ENCODE measurements at places on chromosomes 6 and 20. TPM values are rescaled to one million over a fixed set of nuclear protein-coding genes. Genes with fewer than 3 reads are reported as not detected.

GRCh38 chr6:169618526-169619490 lies 83.0 kb downstream of the WDR27 start:
- no peak overlapping the region for H3K27ac ChIP-seq
- H3K4me1 ChIP-seq, result no peaks in the 10 kb centered on the region
- no peaks in the 10 kb centered on the region for H3K27me3 ChIP-seq
- no peak for DNase-seq
- no peak overlapping the region for H3K4me3 ChIP-seq
- peaks cover 1% of the 10 kb centered on the region for H3K36me3 ChIP-seq

Gene TRIM31
- not detected for total RNA-seq

GRCh38 chr6:104326173-104327001 lies 533.3 kb downstream of the HACE1 start:
- H3K27ac ChIP-seq, result no peak overlapping the region
- H3K27me3 ChIP-seq, result no peaks in the 10 kb centered on the region
- no peak for DNase-seq
- H3K4me3 ChIP-seq, result no peak overlapping the region

DNA sequence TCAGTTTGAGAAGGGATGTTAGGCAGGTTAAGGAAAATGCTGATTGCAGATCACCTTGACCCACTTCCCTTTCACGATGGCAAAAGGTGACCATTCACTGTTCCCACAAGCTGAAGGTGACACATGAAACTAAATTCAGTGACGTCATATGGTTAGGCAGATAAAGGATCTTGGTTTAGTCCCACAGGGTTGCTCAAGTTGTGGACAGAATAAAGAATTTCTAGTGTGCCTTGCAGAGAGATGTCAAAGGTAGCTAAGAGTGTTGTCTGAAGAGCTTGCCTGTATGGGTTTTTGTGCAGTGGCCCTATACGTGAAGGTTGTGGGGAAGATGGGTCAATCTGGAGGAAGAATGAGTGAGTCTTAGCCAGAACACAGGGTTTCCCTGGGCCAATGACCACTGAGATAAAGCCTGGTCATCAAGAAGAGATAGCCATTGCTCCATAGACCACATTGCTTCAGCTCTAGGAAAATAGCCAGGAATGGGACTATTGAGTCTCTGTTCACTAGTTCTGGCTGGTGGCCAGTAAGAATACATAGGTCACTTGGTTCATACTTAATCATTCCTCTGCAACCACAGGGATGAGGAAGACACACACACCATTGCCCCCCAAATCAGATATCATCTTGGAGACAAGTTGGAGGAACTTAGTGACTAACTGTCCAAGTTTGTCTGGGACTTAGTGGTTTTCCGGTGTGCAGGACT lies 148.5 kb upstream of the ATXN1 start:
- H3K36me3 ChIP-seq, result no peaks in the 10 kb centered on the region
- H3K27ac ChIP-seq, result no peak overlapping the region
- no peak for DNase-seq
- H3K27me3 ChIP-seq, result no peaks in the 10 kb centered on the region
- H3K4me1 ChIP-seq, result no peaks in the 10 kb centered on the region

Gene C6orf118
- total RNA-seq, result 20.7 TPM

- no peak for DNase-seq
- peaks cover 47% of the 10 kb centered on the region for H3K27me3 ChIP-seq
- H3K27ac ChIP-seq, result no peak overlapping the region
- H3K4me3 ChIP-seq, result no peak overlapping the region
Observed at GRCh38 chr6:150018846-150019580, 6.3 kb downstream of the RAET1L start.

DNA sequence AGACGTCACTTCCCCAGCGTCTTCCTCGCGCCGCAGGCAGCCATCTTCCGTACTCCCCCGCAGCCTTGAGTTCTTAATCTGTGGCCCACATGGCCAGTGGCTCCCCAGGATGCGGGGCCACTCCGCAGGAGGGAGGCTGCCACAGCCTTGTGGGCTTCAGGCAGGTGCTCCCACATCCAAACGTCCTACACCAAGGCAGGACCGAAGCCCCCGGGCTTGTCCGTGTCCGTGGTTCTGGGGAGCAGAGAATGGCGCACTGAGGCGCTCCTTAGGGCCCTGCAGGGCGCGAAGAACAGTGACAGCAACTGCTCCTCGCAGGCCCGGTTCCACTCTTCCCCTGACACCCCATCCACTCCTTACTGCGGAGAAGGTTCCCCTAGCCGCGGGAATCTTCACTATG lies 755.8 kb downstream of the PRIM2 start:
- H3K27ac ChIP-seq, result no peak overlapping the region
- no peaks in the 10 kb centered on the region for H3K27me3 ChIP-seq
- DNase-seq, result no peak
- H3K4me1 ChIP-seq, result no peaks in the 10 kb centered on the region
- peaks cover 3% of the 10 kb centered on the region for H3K36me3 ChIP-seq

DNA sequence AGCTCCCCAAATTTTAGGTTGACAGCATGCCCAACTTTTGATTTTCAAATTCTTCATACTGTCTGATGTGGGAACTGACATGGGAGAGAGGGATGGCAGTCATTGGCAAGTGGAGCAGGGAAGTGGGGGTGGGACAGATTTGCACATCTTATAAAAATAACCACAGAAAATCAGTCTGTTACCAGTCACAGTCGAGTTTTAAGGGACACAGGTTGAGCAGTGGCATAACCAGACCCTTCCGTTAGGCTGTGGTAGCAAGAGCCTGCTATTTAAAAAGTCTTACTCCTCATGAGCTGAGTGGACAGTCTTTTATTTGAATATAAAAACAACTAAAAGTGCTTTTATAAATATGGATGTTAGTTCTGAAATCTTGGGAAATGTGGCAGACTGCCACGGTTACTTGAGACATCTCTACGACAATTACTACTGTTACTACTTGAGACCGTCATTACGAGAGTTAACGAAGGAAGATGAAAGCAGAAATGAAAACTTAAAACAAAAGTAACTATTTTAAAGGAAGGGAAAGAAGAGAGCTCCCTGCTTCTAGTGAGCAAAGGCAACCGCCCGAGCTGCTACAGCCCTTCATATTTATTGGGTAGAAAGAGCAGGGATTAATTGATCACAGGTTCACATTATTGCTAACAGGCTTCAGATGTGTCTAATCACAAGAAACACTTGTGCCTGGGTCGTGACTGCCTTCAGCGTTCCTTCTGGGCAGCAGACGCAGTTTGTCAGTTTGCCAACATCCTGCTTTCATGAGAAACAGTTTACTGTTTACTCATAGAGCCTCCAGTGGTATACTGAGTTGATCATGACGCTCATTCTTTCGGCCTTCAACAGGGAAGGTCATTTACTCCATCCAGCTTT lies 71.3 kb downstream of the EFHC1 start:
- H3K4me3 ChIP-seq, result no peak overlapping the region
- H3K4me1 ChIP-seq, result no peaks in the 10 kb centered on the region
- no peaks in the 10 kb centered on the region for H3K27me3 ChIP-seq
- H3K27ac ChIP-seq, result no peak overlapping the region

DNA sequence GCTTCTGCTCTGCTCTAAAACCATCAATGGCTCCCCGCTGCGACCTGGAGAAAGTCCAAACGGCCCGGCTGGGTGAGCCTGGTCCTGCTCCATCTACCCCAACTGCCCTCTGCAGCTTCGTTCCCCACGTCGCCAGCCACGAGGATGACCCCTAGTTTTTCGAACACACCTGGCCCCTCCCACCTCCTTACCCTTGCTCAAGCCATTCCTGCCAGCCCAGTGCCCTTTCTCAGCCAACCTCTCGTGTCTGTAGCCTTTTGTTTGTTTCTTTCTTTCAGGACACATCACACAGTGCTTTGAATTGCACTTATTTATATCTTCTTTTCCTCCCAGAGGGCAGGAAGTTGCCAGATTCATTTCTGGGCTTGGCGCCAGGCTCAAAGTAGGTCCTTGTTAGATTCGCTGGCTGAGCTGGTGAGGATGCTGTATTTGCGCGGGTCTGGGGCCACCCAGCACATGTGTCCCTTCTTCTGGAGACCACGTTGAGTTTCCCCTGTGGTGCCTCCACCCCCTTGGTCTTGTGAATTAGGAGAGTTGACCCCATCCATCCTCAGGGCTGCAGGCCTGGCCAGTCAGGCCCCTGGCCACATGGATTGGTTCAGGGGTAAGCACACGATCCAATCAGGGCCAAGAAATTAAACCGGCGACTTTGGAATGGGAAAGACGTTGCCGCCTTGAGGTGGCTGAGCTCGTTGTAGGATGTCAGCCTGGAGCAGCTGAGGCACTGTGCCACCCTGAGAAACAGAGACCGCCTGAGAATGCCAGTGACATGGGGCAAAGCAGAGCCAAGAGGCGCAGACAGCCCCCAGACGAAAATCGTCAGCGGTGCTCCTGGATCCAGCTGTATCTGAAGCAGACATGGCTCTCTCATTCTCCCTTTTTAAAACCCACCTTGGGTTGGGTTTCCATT lies 156.0 kb downstream of the CEBPB start:
- H3K27ac ChIP-seq, result no peak overlapping the region
- no peak overlapping the region for H3K4me3 ChIP-seq
- H3K36me3 ChIP-seq, result no peaks in the 10 kb centered on the region
- no peaks in the 10 kb centered on the region for H3K27me3 ChIP-seq
- peak; percentile 12 for DNase-seq
- H3K4me1 ChIP-seq, result peaks cover 43% of the 10 kb centered on the region
